A172 (cell line): ENCODE measurements at places on chromosomes 12 and 14. TPM values are rescaled to one million over a fixed set of nuclear protein-coding genes. Genes with fewer than 3 reads are reported as not detected.

SLC38A4 gene
- total RNA-seq, result 1.5 and 1.7 TPM in 2 replicates

KIAA0586 gene
- total RNA-seq, result 18.6 and 21.3 TPM in 2 replicates

RPGRIP1 gene
- not detected in 2 replicates for total RNA-seq

DNA sequence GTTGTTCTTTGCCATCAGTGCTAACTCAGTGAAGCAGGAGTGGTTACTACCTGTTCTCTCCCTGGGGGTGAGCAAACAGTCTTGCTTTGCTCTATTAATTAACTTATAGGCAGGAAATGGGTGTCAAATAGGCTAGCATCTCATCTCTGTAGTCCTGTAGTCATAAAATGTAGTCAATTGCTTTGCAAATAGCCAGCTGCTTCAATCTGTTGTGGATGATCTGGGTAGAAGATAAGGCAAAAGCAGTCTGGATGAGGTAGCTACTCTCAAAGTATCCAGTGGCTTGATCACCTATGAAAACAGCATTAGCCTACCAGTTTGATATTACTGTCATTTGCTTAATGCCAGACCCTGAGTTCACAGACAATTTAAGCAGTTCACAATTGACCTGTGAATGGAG, 369.0 kb upstream of the TMTC1 start:
- no peak for DNase-seq

DNA sequence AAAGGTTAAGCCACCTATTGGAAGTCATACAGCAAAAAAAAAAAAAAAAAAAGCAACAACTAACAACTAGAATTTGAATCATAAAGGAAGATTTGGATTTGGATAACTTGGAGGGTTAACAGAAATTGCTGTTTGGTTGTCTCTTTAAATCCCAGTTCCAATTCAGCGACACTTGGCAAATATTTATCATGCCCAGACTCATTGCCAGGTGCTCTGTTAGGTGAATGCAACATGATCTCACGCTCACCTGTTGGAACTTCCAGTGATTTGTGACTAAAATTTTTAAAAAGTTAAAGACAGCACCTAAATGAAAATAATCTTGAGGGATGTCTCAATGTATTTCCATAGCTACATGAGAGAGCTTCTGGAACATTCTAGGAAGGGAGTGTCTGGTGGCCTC, 103.7 kb downstream of the TBX3 start:
- no peak for DNase-seq

FOXG1 gene
- total RNA-seq, result 0.29 and 0.57 TPM in 2 replicates

DNA sequence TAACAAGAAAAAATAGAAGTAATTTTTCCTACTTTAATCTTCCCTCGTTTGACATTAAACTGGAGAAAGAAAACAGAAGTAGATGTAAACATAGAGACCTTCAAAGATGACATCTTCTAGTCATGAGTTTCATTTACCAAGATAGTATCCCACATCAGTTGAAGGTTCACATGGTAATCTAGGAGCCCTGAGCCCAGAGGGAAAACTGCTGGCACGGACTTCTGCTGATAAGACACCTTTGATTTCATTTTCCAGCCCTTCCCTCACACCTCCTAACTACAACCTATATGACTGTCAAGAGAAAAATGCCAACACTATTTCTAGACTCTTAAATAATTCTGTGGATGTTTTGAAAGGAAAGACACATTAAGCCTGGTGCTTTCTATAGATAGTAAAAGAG, 46.0 kb upstream of the CCDC175 start:
- no peak for DNase-seq

IL22 gene
- not detected in 2 replicates for total RNA-seq

ESR2 gene
- total RNA-seq, result 0.17 TPM in 1 of 2 replicates, not detected in the other

DNA sequence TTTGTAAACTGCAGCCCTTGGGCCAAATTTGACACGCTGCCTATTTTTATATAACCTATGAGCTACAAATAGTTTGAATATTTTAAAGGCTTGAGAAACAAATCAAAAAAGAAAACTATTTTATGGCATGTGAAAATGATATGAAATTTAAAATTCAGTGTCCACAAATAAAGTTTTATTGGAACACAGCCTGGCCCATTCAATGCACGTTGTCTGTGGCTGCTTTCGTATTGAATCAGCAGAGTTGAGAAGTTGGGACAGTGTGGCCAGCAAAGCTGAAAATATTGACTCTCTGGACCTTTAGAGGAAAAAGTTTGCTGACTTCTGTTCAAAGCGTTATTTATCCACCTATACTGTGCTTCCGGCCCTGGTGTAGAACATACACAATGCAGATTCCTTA, 654.2 kb downstream of the MED13L start:
- no peak for DNase-seq

DDX24 gene
- 142 and 162 TPM in 2 replicates for total RNA-seq

DNA sequence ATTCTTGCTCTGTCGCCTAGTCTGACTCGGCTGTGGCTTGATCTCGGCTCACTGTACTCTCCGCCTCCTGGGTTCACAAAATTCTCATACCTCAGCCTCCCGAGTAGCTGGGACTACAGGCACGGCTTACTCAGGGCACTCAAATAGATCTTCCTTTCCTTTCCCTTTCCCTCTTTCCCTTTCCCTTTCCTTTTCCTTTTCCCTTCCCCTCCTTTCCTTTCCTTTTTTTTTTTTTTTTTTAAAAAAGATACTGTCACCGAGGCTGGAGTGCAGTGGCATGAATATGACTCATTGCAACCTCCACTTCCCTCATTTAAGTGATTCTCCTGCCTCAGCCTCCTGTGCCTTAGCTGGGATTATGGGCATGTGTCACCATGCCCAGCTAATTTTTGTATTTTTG, 86.0 kb downstream of the AEBP2 start:
- DNase-seq, result no peak

DNA sequence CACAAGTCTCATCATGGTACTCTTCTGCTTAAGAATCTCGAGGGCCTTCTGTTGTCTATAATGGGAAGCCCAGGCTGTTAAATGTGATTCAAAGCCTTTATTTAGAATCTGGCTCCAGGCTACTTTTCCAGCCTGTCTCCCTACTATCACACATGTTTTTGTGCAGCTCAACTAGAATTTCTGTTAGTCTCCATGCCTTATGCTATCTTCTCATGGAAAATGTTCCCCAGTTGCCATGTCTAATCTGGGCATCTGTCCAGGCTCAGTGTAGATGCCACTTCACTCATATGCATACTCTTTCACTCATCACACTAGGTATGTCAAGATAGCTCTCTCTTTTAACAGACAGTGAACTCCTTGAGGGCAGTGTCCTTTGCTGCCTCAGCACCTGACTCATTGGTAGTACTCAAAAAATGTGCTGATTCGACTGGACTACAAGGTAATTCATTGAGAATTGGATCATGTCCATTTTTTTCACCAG, 145.3 kb downstream of the TTLL5 start:
- DNase-seq, result no peak
